T-cell (primary cell): ENCODE measurements at places on chromosomes 12 and 14. TPM values are rescaled to one million over a fixed set of nuclear protein-coding genes. Genes with fewer than 3 reads are reported as not detected.
A peak's percentile ranks its signal among the peaks of the same experiment; 100 is the strongest.

GRCh38 chr12:54378796-54379397 is 5.6 kb downstream of the ZNF385A start:
- H3K4me3 ChIP-seq = peak overlapping the region; percentile 25
- no peak overlapping the region for H3K27ac ChIP-seq
- H3K27me3 ChIP-seq = no peaks in the 10 kb centered on the region
- no peak for DNase-seq

DNA sequence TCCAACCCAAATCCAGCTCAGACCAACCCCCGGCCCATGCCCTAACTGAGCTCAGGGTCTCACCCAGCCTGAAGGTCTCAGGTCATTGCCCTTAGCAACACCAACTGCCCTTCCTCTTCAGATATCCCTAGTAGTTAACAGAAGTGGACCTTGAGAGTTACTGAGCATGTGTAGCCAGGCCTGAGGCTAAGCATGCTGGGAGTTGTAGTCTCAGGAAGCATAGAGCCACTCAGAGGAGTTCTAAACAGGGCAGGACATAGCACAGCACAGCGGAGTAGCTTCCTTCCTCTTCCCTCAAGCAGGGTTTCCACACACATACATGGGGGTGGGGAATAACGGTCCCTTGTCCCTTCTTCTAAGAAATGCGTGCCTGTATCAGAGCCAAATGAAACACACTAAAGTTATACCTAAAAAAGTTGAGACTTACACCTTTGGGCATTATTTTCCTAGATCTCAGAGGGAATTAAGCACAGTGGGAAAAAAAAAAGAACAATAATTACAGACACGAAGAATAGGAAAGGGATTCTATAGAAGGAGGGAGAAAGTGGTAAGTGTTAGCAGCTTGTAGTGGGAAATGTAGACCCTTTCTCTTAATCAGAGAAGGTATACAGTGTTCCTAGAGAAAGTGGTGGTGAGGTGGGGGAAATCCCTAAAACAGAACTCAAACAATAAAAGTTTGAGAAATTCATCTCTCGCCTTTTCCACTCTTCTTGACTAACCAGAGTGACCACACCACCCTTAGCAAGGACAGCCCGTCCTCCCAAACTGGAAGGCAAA is 4.4 kb downstream of the KMT2D start:
- H3K36me3 ChIP-seq = peaks cover 27% of the 10 kb centered on the region
- H3K4me1 ChIP-seq = peaks cover 61% of the 10 kb centered on the region
- peak overlapping the region; percentile 7 for H3K27ac ChIP-seq
- H3K4me3 ChIP-seq = peak overlapping the region; percentile 5
- DNase-seq = peak; percentile 30
- peaks cover 2% of the 10 kb centered on the region for H3K27me3 ChIP-seq

- peaks cover 4% of the 10 kb centered on the region for H3K4me1 ChIP-seq
- H3K36me3 ChIP-seq = peaks cover 5% of the 10 kb centered on the region
- no peak overlapping the region for H3K4me3 ChIP-seq
These were observed 4.5 kb downstream of the HVCN1 start for GRCh38 chr12:110684312-110684836.

DNA sequence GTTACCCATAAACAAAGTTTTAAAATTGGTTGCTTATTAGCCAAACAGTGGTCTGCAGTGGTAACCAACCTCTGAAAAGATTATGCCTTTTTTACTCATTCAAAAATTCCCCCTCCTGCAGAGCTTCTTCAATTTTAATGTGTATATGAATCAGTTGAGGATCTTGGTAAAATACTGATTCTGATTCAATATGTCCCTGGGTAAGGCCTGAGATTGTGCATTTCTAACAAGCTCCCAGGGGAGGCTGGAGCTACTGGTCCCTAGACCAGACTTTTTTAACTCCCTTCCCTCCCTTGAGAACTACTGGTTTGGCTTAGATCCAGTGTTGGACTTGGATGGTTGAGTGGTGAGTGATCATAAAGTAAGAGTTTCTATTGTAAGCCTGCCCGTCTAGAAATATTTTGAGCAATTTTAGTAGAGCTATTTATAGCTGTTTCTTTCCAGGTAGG is 90.2 kb downstream of the FUT8 start:
- DNase-seq = no peak
- H3K27ac ChIP-seq = no peak overlapping the region
- H3K4me1 ChIP-seq = no peaks in the 10 kb centered on the region
- H3K4me3 ChIP-seq = no peak overlapping the region

DNA sequence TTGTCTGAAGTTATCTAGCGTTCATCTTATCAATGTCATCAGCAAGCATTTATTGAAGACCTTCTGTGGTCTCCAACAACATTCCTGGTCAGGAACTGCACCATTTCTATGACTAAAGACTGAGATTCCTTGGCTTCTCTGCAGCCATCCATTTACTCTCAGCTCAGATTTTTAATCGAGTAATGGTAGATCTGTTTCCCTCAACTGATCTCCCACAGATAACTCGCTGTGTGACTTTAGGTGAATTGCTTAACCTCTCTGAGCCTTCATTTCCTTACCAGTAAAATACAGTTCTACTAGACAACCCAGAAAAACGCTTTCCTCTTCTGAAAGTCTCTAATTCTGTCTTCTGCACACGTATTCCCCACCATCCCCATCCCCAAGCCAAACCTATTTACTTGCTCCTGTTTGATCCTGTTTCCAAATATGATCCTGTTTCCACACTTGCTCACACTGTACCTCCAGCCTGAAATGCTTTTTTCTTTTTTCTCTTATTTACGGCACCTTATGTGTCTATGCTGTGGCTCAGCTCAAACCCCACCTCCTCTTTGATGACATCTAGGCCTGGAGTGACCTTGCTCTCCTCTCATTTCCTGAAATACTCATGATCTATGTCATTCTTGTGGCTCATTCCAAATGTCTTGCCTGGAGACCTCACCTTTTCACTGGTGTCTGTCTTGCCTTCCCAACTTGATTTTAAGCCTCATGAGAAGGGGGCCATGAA is 21.8 kb downstream of the PLXNC1 start:
- no peak for DNase-seq
- no peak overlapping the region for H3K4me3 ChIP-seq
- H3K36me3 ChIP-seq = no peaks in the 10 kb centered on the region
- H3K4me1 ChIP-seq = peaks cover 22% of the 10 kb centered on the region
- no peaks in the 10 kb centered on the region for H3K27me3 ChIP-seq
- no peak overlapping the region for H3K27ac ChIP-seq

DNA sequence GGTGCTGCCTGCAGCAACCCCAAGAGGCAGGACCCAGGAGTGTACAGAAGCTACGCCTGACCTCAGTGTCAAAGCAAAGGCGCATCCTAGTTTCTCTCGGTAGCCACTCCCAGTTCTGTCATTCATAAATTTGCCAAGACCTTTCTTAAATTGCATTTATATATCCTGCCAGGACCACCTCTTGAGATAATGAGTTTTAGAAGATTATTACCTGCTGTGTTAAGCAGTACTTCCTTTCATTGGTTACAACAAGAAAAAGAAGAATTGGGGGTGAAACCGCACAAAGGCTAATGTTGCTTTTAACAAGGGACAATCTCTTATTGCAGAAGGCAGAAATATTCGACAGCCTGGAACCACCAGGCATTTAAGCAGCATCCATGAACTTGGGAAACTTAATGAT is 57.8 kb downstream of the CIT start:
- H3K4me3 ChIP-seq = no peak overlapping the region
- DNase-seq = no peak
- no peak overlapping the region for H3K27ac ChIP-seq
- H3K36me3 ChIP-seq = no peaks in the 10 kb centered on the region
- H3K27me3 ChIP-seq = no peaks in the 10 kb centered on the region

GRCh38 chr14:93019970-93020369 is 95.8 kb downstream of the ITPK1 start:
- no peak overlapping the region for H3K27ac ChIP-seq
- no peak for DNase-seq
- peaks cover 16% of the 10 kb centered on the region for H3K4me1 ChIP-seq
- H3K27me3 ChIP-seq = no peaks in the 10 kb centered on the region
- H3K4me3 ChIP-seq = no peak overlapping the region

DNA sequence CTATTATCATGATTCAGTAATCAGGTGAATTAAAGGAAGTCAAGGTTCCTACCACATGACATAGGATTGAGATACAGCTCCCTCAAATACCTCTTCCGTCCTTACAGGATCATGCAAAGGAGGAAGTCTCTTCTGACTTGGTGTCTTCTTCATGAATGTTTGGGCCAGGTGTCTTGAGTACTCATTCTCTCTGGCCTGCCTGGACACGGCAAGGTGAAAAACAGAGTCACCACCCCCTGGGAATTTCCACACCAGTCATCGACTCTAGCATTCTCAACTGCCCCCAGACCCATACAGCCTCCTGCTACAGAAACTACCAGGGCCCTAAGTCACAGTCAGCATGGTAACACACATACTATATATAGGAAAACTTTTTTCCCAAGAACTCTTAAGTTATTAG is 44.9 kb upstream of the LTBP2 start:
- DNase-seq = no peak
- H3K4me1 ChIP-seq = no peaks in the 10 kb centered on the region
- no peak overlapping the region for H3K4me3 ChIP-seq
- H3K27ac ChIP-seq = no peak overlapping the region
- H3K36me3 ChIP-seq = peaks cover 13% of the 10 kb centered on the region

GRCh38 chr12:645563-646071 is 17.6 kb downstream of the NINJ2 start:
- H3K36me3 ChIP-seq = no peaks in the 10 kb centered on the region
- no peak overlapping the region for H3K4me3 ChIP-seq
- H3K27me3 ChIP-seq = no peaks in the 10 kb centered on the region
- peaks cover 11% of the 10 kb centered on the region for H3K4me1 ChIP-seq
- DNase-seq = no peak
- H3K27ac ChIP-seq = no peak overlapping the region

DNA sequence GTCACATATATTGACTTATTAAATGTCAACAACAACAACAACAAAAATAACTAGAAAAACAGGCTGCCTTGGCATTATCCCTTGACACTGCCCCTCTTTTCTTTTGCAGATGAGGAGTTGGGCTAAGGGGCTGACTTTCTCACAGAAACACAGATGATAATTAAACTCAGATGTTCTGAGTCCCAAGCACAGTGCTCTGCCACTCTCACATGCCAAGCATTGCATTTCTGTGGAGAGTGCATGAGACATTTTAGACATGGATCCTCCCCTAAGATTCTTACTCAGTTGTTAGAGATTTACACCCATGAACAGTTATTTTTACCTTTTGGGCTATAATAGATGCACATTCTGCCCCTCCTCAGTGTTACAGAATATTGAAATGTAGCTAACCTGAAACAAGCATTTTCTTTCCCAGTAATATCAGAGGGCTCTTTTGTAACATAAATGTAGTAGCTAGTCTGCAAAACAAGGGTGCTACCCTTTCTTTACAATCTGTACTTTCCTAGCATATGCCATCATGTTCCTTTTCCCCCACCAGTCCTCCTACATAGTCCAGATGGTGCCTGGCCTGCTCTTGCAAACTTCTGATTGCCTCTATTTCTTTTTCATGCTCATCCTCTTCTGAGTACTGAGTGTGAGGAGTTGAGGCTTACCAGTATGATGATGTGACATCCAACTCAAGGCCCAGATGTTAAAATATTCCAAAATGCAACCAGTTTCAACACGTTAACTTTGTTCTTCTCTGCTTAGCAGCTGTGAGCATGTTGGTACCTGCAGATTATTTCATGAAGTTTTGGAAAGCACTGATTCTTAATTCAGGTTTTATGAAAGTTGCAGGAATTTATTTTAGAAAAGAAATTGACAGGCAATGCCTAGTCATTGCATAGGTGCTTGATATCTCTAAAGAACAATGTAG is 125.0 kb upstream of the ATP2B1 start:
- no peaks in the 10 kb centered on the region for H3K36me3 ChIP-seq
- no peak for DNase-seq
- H3K4me1 ChIP-seq = no peaks in the 10 kb centered on the region
- H3K27me3 ChIP-seq = no peaks in the 10 kb centered on the region

DNA sequence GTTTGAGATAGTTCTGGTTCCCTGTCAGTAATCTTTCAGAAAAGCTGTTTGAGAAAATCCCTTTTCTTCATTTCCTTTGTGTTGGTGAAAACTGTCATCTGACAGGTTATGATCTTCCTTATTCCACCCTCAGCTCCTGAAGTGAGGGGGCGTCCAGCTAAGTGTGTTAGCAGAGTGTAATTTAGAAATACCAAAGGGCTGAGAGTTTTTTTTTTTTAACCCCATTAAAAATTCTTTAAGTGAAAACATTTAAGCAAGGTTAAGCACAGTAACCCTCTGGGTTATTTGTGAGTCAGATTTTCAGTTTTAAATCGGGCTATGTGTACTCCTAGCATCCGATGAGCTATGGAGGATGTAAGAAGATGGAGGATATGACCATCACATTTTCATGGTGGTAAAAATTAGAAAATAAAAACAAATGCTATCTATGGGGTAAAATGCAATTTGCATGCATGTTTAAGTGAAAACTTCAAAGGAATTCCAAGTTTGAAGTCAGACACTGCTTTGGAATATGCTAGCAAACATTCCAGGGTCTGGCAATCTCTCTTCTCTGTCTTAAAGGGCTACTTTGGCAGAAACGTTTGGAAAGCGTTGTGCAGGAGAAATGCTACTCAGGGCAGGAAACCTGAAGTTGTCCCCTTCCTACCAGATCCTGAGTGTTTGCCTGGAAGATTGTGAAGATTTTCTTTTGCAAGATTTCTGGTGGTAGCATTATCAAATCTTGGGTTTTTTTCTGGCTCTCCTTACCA is 197.0 kb upstream of the PRICKLE1 start:
- H3K4me3 ChIP-seq = no peak overlapping the region
- H3K27me3 ChIP-seq = no peaks in the 10 kb centered on the region
- DNase-seq = no peak
- no peaks in the 10 kb centered on the region for H3K36me3 ChIP-seq

DNA sequence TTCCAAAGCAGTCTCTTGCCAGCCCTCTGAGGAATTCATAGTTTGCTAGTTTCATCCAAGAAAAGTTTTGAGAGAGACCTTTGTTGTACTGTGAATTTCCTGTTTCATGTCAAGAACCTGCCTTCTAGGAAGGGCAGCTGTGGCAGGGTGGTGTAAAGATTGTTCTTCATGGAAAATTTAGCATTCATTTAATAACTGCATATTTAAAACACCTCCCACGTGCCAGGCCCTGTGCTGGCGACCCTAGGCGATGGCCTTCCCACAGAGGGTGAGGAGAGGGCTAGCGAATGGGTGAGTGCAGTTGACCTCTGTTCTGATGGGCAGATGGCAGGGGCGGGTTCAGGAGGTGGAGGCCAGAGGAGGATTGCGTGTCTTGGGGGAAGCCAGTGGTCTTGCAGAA is 43.2 kb downstream of the MLXIP start:
- H3K27me3 ChIP-seq = no peaks in the 10 kb centered on the region
- H3K27ac ChIP-seq = no peak overlapping the region
- H3K4me3 ChIP-seq = no peak overlapping the region
- peaks cover 5% of the 10 kb centered on the region for H3K4me1 ChIP-seq

The JPH4 gene
- total RNA-seq = not detected

The CCNB1IP1 gene
- 23.0 TPM for total RNA-seq

The C12orf60 gene
- 0.82 TPM for total RNA-seq

The POC1B gene
- 18.0 TPM for total RNA-seq

The BICDL1 gene
- total RNA-seq = 140 TPM

The ELK3 gene
- total RNA-seq = 33.8 TPM

The FOXG1 gene
- total RNA-seq = not detected
